ENCODE measurements at places on chromosomes 6 and 20. TPM values are rescaled to one million over a fixed set of nuclear protein-coding genes. Genes with fewer than 3 reads are reported as not detected.

The PHACTR1 gene
- total RNA-seq = 3.3 TPM

GRCh38 chr6:7542065-7542873, 798 bp downstream of the DSP start:
- DNase-seq = peak; percentile 91

The MCCD1 gene
- total RNA-seq = not detected

DNA sequence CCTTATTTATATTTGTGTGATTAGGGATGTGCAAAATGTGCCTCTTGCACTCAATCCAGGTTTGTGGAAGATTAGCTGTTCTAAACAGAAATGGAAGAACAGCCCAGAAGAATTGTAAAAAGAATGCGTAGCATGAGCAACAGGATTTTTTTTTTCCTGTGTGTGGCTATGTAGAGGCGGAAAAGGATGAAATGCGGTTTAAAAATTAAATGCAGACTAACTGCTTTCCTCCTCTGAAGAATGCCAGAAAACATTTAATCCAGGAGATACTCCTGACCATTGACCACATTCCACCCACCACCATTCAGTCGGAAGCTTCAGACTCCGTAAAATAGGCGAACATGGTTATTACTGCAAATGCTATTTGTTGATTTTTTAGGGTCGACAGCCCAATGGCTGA, 83.4 kb downstream of the BMP6 start:
- DNase-seq = no peak

DNA sequence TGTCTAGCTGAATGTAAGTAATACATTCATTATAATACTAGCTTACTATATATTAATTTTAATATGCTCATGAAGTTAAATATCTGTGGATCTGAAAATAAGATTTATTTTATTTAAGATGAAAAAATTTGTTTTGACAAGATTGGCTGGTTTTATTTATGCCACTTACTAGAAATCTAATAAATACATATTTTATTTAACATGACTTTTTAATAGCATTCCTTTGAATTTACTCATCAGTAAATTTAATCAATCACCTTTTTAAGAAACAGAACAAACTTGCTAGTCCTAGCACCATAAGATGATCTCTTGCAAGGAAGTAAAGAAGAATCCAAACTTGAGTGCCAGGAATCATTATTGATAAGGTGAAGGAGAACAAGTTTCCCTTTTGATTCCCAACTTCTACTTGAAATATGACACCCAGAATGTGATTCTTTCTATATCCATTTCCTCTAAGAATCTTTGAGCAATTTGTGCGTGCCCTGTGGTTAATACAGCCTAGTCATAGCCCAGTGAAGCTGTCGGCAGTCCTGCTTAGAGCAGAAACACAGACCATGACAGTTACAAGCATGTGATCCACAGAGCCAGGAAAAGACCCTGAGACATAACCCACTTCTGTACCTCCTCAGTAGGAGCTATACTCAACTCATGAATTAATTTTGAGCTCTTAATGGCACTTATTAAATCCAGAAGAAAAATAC, 282.3 kb upstream of the QKI start:
- no peak for DNase-seq

The PNLDC1 gene
- 2.5 TPM for total RNA-seq

DNA sequence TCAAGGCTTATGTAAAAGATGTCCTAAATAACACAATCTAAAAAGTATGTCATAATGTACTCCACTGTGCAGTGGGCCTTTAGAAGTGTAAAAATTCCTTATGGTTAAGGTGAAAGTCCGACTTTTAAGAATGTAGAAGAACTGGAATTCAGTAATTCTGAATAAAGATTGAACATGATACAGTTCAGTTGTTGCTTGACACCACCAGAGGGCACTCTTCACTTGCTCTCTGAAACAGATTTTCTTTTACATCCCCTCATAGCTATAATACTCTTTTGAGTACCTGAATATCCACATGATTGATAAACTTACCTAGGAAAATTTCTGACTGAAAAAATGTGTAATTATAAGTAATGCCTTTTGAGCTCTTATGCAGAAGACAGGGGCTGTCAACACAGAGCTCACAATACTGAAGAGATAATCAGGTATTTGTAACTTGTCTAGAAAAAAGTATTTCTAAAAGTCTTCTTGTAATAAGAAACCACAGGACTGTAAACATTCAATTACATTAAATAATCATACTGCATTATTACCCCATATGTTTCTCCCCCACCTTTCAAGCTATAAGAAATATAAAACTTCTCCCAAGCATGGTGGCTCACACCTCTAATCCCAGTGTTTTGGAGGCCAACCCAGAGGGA, 92.1 kb downstream of the POPDC3 start:
- no peak for DNase-seq

GRCh38 chr6:10763006-10763405, 15.4 kb downstream of the TMEM14B start:
- no peak for DNase-seq

- peak; percentile 77 for DNase-seq
Measured at GRCh38 chr20:2771631-2772080, 28.8 kb downstream of the CPXM1 start.

GRCh38 chr6:124269733-124270132, 466.1 kb downstream of the NKAIN2 start:
- DNase-seq = no peak

- no peak for DNase-seq
Measured at GRCh38 chr20:13035399-13036152, 26.8 kb downstream of the SPTLC3 start.

Data from lower leg skin (tissue), 4 donors.